ENCODE measurements at places on chromosomes 12 and 14. TPM values are rescaled to one million over a fixed set of nuclear protein-coding genes. Genes with fewer than 3 reads are reported as not detected.

Gene TTC6
- total RNA-seq = 0.06 TPM

Gene GALNT9
- not detected for total RNA-seq

- DNase-seq = no peak
Measured at GRCh38 chr14:46279776-46280175, 371.8 kb downstream of the RPL10L start.

DNA sequence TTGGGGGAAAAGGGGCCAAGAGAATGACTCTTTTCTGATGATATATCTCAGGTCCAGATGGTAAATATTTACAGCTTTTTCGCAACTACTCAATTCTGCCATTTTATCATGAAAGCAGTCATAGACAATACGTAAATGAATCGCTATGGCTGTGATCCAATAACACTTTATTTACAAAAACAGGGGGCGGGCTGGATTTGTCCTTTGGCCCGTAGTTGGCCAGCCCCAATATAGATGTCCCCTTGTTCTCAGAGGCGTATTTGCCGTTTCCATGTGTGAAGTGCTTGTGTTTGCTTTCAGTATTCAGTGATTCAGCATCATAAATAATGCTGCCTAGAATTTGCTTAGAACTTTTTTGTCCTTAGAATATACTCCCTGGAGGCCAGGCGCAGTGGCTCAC is 77.2 kb downstream of the CCDC92 start:
- no peak for DNase-seq
